ENCODE measurements at places on chromosomes 16 and 17. TPM values are rescaled to one million over a fixed set of nuclear protein-coding genes. Genes with fewer than 3 reads are reported as not detected.

- no peak for DNase-seq
These were observed 1.2 kb downstream of the NAGLU start for GRCh38 chr17:42537156-42537805.

GRCh38 chr17:55770196-55770870 lies 19.5 kb downstream of the PCTP start:
- no peak for DNase-seq

WWOX gene
- total RNA-seq, result 28.4 TPM

DNA sequence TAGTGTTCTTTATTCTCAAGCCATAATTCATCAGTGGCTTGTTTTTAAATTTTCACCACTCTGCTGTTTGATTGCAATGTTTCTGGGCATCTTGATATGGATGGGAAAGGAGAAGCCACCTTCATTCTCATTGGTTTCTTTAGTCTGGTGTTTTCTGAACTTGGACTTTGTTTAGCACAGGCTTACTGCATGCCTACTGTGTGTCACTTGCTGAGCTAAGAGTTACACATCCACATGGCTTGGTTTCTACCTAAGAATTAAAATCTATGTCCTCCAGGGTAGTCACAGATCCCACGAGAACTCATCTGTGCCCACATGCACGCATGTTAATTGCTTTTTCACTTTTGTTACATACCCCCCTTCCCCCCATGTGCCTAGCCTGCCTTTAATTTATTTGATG lies 4.6 kb downstream of the CMIP start:
- DNase-seq, result no peak

CCDC200 gene
- total RNA-seq, result not detected

DNA sequence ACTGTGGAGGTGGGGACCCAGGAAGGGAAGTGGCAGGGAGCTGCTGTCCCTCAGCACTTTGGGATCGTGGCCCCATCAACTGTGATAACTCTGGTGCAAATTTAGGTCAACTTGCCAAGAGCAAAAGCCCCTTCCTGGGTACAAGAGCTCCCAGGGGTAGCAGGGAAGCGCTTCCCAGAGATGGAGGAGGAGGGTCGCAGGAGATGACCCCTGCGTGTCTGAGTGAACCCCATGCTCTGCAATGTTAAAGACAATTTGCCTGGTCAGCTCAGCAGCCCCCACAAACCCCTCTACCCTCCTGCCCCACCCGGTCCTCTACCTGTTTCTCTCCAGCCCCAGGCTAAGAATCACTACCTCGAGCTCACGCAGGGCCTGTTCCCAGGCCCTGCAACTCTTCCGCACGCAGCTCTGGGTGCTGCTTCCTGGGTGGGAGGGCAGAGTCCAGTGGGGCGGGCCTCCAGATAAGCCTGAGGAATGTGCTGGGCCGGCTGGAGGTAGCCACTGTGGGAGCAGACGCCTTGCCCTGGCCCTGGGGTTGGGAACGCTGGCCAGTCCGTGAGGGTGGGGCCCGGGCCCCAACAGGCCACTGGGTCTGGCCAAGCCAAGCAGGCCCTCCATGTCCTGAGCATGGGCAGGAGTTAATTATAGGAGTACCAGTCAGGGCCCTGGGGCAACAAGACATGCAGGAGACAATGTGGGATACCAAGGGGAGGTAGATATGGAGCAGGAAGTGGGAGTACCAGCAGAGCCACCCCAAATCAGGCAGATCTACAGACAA lies 6.1 kb downstream of the DOK4 start:
- no peak for DNase-seq

DNA sequence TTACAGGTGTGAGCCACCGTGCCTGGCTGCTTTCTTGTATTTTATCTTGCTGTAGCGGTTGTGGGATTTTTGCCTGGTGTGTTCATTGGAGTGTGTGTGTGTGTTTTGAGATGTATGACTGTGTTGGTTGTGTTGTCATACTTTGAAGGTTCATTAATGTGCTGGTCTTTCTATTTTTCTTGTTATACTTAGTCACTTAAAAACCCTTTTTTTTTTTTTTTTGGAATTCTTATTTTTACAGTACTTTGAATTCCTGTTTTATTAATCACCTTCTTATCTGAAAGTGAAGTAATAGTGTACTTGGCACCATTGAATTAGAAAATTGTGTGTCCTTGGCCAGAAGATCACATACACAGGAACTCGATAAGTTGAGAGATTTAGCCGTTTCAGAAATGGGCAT lies 30.2 kb downstream of the TENT4B start:
- no peak for DNase-seq

GRCh38 chr16:82061861-82062525 lies 26.9 kb downstream of the HSD17B2 start:
- DNase-seq, result no peak

DNA sequence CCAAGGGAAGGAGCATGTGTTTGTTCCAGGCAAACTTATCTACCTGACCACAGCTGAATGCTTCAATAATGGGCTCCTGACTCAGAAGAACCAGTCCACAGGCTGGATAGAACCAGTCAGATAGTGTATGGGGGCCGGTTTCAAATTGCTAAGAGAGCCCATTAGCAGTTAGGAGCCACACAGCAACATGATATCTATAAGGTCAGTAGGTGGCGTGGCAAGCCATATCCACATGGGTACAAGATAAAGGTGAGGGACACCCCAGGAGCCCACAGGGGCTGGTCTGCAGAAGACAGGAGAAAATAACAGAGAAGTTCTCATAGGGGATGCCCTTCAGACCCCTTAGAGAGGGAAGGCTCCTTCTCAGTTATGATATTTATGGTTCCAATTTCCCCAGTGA lies 31.6 kb upstream of the CDRT15 start:
- no peak for DNase-seq

DNA sequence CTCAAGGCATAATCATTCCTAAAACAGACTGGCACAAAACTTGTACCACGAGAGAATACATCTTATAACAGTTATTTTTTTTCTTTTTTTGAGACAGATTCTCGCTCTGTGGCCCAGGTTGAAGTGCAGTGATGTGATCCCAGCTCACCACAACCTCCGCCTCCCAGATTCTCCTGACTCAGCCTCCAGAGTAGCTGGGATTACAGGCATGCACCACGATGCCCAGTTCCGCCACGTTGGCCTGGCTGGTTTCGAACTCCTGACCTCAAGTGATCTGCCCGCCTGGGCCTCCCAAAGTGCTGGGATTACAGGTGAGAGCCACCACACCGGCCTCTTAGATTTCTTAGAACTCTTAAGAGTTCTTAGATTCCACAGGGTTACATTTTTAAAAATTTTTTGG lies 4.1 kb downstream of the NUFIP2 start:
- DNase-seq, result no peak

- no peak for DNase-seq
These were observed 96.3 kb upstream of the RCVRN start for GRCh38 chr17:10001306-10001873.

KRT25 gene
- total RNA-seq, result not detected

NECAB2 gene
- total RNA-seq, result 1.0 TPM

DNA sequence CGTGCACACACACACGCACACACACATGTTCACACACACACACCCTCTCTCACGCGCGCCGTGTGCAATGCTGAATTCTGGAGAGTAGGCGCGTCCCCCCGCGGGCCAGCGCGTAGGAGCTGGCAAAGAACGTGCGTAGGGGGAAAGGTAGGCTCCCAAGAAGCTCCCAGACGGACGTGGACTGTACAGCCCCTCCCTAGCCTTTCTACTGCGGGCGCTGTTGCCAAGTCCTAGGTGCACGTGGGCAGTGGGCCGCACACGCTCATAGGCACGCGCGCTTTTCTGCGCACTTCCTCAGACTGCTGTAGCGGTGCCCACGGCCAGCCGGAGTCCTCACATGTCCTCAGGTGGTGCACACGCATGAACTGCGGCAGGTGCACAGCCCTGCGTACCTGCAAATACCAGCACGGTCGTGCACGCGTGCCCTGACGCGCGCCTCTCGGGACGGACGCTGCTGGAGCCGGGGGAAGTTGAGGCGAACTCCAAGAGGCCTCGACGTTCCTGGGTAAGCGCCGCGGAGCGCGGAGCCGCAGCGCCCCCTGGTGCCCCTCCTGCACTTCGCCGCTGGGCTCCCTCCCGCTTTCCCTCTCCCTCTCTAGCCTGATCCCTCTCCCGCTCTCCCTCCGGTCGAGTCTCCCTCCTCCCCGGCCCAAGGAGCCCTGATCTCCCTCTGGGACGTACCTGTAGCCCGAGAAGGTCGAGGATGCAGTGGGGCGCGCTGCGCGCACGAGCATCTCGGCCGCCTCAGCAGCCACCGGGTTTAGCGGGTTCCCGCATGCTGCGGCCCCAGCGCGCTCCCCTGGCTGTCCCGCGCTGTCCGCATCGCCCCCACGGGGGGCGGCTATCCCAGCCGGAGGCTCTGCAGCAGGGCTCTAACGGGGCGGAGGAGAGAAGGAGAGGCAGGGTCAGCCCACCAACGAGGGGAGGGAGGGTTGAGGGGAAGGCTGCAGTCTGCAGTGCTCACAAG lies 749 bp downstream of the GRIN2A start:
- DNase-seq, result no peak

DNA sequence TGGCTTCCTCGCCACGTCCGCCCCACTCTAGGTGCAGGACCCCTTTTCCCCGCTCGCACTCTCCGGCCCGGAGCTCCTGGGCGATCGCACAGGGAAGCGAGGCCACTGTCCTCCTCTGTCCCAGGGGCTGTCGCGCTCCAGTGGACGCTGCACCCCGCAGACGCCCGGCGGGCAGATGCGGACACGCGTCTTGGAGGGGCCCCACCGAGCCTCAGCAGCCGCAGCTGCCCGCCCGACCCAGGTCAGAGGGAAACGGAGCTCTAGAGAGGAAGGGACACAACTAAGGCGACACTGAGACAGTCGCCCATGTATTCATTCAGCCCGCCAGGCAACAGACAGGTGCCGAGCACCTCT lies 726 bp upstream of the SLC13A5 start:
- no peak for DNase-seq

DNA sequence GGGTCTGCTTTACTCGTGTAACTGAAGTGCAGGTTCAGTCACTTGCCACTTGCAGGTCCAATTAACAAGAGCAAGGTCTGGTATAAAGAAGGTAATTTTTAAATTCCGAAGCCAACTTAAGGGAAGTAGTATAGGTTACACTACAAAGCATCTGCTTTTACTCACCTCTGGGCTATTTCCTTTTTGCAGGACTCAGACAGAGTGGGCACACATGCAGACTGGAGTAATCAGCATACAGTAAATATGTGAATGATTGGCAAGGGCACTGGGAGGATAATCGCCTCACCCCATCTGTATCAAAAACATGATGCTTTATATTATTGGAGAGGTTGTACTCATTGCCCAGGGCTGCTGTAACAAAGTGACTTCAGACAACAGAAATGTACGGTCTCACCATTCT lies 160.1 kb upstream of the CDH5 start:
- DNase-seq, result no peak

DNA sequence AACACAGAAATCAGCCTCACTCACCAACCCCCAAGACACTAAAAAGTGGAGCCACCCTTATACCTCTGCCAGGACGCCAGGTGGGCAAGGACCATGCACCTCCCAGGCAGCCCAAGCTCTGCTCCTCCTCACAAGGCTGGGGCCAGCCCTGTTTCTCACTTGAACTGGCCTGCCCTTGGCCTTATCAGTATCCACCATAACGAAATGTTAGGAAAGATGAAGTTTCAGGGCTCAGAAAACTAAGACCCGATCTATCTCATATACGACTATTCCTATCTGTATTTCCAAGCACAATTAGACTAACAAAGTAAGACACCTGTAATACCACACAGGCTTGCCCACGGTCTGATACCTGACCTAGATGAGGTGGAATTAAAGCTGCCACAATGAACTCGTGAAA lies 6.9 kb downstream of the FBXO31 start:
- DNase-seq, result no peak

DNA sequence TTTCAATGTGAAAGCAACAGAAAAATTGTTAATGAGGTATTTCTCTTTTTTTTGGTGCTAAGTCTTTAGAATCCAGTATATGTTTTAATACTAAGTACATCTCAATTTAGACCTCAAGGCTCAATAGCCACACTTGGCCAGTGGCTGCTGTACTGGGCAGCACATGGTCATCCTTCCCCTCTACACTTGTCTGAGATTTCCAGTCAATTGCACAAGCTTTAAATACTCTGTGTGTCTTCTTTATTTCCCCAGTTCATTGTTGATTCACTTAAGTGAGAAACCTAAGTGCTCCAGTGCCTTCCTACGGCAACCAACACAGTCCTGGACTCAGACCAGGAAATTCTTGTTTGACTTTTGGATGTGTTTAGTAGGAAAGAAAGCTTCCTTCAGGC lies 62.2 kb downstream of the TNRC6C start:
- no peak for DNase-seq
